GM12878 (cell line): ENCODE measurements at places on chromosomes 2 and 18. TPM values are rescaled to one million over a fixed set of nuclear protein-coding genes. Genes with fewer than 3 reads are reported as not detected.

Gene CD226
- 56.2 and 60.3 TPM in 2 replicates for total RNA-seq

Gene CXCR1
- not detected in 2 replicates for total RNA-seq

Gene C2orf78
- total RNA-seq: 0.44 and 0.51 TPM in 2 replicates

Gene RFX8
- total RNA-seq: not detected in 2 replicates

- no peak for DNase-seq
These were observed 404.3 kb downstream of the BCL11A start for GRCh38 chr2:60149176-60149575.

DNA sequence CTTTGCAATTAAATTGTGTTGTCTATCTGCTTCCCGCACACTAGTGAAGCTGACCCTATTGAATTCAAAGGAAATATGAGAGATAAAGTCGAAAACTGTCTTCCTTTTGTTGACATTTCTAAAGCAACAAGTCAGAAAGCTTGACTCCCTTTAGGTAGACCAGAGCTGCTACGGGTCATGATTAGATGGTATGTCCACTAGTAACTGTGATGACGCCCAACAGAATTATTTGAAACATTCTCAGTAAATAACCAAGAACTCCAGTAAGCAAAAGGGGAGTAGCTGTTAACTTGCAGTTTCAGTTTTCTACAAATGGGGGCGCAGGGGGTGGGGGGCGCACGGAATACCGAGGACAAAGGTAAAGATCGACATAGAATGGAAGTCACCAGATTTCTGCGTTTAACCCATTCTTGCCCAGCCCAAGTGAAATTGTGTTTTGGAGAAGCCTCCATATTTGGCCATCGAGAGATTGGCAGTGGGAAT is 56.4 kb downstream of the CRIM1 start:
- no peak for DNase-seq

DNA sequence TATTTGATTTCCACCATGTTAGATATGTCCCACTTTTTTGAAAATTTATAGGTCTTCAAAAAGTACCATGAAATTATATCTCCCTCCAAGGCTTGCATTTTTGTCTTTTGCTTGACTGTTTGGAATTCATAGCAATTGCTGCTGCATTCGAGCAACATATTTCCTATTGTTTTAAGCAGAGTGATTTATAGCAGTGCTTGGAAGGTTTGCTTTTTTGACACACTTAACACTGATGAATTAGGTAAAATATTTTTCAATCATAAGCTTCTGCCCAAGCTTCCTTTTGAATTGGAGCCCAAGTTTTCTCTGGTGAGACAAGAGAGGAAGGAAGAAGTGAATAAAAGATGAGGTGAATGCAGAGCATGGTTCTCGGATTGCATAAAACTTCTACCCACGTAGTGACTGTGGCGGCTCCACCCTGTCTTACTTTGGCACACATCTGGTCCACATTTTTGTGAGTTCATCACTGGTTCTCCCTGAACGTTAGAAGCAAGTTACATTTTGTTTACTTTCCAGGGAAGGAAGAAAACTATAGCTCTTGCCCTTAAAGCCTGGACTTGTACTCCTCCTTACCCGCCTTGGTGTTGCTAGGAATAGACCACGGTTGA is 667.0 kb downstream of the TSN start:
- no peak for DNase-seq

DNA sequence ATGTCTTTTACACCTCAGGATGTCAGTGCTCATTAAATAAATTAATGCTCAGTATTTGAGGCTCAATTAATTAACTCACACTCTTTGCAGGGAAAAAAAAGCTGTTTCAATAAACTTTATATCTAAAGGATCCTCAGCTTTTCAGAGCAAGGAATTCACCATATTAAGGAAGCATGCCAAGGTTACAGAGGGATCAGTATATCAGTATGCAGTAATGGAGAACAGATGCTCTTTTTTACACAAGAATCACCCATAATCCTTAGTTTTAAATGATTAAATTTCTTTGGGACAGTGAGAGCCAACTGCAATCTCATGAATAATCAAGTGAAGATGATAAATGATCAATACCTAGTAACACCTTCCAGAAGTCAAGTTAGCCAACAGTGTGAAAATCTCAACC is 14.9 kb upstream of the LCT start:
- DNase-seq: no peak

- no peak for DNase-seq
These were observed 43.9 kb downstream of the SOX11 start for GRCh38 chr2:5736050-5736449.
